ENCODE measurements at places on chromosomes 7 and 10. TPM values are rescaled to one million over a fixed set of nuclear protein-coding genes. Genes with fewer than 3 reads are reported as not detected.

Gene SPDYE1
- not detected for total RNA-seq

Gene RBM20
- total RNA-seq = 48.8 TPM

Gene MALRD1
- total RNA-seq = 0.39 TPM

- no peak for DNase-seq
- H3K27ac ChIP-seq = no peak overlapping the region
- H3K4me3 ChIP-seq = no peak overlapping the region
Observed at GRCh38 chr7:68314208-68314607, 1284.1 kb upstream of the AUTS2 start.

GRCh38 chr10:110499796-110500514 is 2.2 kb downstream of the DUSP5 start:
- no peaks in the 10 kb centered on the region for H3K36me3 ChIP-seq
- peaks cover 40% of the 10 kb centered on the region for H3K4me1 ChIP-seq
- H3K4me3 ChIP-seq = peak overlapping the region; percentile 86
- no peak overlapping the region for H3K27ac ChIP-seq

GRCh38 chr7:17559388-17559787 is 260.9 kb downstream of the AHR start:
- no peaks in the 10 kb centered on the region for H3K36me3 ChIP-seq

DNA sequence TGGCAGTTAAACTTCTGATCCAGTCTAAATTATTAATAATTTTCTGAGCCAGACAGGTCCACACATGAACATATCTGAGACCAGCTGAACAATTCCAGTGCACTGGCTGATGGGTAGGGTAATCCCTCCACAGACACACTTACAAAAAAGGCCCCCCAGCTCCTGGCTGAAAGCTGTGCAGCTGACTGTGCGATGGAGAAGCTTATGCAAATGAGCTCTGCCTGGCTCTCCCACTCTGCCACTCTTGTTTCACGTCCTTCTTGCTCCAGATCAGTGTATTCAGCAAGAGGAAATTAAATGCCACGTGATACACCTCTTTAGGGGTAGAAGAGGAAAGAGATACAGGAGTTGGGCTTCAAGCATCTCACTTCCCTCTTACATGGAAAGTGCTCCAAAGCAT is 76.4 kb upstream of the FEZF1 start:
- no peak for DNase-seq
- H3K4me3 ChIP-seq = no peak overlapping the region
- H3K36me3 ChIP-seq = no peaks in the 10 kb centered on the region
- no peaks in the 10 kb centered on the region for H3K4me1 ChIP-seq
- no peak overlapping the region for H3K27ac ChIP-seq

GRCh38 chr7:135274495-135275268 is 41.0 kb downstream of the STRA8 start:
- no peak overlapping the region for H3K27ac ChIP-seq
- DNase-seq = no peak
- no peak overlapping the region for H3K4me3 ChIP-seq
- peaks cover 2% of the 10 kb centered on the region for H3K27me3 ChIP-seq
- no peaks in the 10 kb centered on the region for H3K4me1 ChIP-seq

DNA sequence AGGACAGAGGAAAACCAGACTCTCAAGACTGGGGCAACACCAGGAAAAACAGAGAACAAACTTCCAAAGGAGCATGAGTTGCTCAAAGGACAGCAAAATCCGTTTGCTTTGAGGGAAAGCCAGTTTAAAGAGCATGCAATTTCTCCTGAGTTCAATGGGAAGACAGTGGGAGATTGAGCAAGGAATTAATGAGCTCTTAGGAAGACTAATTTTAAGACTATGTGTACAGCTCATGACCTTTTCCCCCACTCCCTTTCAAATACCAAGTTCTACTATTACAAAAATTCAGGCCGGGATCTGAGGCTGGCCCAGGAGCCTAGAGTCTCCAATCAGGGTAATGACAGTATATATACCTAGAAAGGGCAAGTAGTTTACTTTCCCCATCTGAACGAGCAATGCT is 79.2 kb downstream of the EPDR1 start:
- H3K36me3 ChIP-seq = no peaks in the 10 kb centered on the region
- no peaks in the 10 kb centered on the region for H3K27me3 ChIP-seq
- H3K27ac ChIP-seq = peak overlapping the region; percentile 24
- no peak for DNase-seq
- H3K4me1 ChIP-seq = peaks cover 25% of the 10 kb centered on the region

GRCh38 chr10:7383442-7383841 is 27.4 kb downstream of the SFMBT2 start:
- no peak for DNase-seq
- H3K27me3 ChIP-seq = no peaks in the 10 kb centered on the region
- peaks cover 2% of the 10 kb centered on the region for H3K36me3 ChIP-seq
- H3K27ac ChIP-seq = no peak overlapping the region
- H3K4me3 ChIP-seq = no peak overlapping the region

- H3K27me3 ChIP-seq = no peaks in the 10 kb centered on the region
- no peaks in the 10 kb centered on the region for H3K4me1 ChIP-seq
- no peaks in the 10 kb centered on the region for H3K36me3 ChIP-seq
- no peak for DNase-seq
- no peak overlapping the region for H3K27ac ChIP-seq
- no peak overlapping the region for H3K4me3 ChIP-seq
Observed at GRCh38 chr7:106813705-106814305, 51.3 kb upstream of the PIK3CG start.

DNA sequence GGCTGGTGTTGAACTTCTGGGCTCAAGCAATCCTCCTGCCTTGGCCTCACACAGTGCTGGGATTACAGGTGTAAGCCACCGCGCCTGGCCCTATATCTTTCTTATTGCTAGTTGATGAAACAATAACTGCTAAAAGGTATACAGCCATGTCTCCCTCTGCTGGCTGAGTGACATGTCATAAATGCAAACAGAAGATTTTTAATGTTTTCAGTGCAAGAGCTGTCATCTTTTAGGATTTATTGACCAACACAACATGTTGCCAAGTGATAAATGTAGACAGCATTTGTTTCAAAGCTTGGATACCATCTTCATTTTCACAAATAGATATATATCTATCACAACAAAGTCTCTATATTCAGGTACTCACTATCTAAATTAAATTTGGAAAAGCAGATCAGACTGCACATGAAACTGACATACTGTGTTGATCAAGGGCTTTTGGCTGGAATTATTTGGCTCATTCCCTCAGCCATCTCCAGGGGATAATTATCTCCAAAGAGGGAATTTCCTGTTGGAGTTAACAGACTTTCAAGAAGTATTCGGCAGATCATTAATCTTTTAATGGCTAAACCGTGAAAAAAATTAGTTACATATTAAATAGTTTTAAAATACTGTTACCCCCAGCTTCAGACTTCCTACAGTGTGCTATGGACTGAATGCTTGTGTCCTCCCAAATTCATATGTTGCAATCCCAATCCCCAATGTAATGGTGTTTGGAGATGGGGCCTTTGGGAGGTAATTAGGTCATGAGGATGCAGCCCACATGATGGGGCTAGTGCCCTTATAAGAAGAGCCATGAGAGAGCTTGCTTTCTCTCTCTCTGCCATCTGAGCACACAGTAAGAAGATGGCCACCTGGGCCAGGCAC is 41.3 kb upstream of the SRPK2 start:
- H3K27ac ChIP-seq = no peak overlapping the region
- H3K27me3 ChIP-seq = no peaks in the 10 kb centered on the region
- no peaks in the 10 kb centered on the region for H3K4me1 ChIP-seq
- no peak overlapping the region for H3K4me3 ChIP-seq
- no peak for DNase-seq
- no peaks in the 10 kb centered on the region for H3K36me3 ChIP-seq

Data from psoas muscle (tissue), 8 donors.